ENCODE measurements at places on chromosomes 16 and 17.
A peak's percentile ranks its signal among the peaks of the same experiment; 100 is the strongest.

- no peak for DNase-seq
Measured at GRCh38 chr16:15790458-15790857, 66.4 kb downstream of the MYH11 start.

DNA sequence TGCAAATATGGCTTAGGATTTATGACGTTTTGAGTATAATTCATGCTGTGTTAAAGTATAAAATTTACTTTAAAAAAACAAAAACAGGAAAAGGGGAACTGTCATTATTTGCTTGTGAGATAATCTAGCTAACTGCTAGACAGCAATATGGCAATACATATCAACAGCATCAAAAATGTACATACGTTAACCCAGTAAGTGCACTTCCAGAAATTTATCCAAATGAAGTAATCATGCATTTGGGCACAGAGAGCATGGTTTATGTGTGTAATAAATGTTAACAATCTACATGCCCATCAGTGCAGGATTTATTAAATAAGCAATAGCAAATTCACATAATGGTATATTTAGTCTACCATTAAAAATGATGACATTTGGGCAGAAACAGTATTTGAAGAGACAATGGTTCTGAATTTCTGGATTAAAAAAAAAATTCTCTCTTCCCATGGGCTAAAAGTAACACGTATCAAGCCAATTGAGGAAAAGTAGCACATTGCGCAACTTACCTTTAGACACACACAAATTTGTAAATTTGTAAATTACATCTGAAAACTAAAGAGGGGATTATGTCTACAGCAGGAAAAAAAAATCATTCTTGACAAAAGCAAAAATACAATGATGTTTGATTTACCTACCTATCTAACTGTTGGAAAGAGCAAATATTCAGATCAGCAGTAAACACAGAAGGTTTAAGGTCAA, 80.2 kb downstream of the CACNG1 start:
- no peak for DNase-seq

- no peak for DNase-seq
Measured at GRCh38 chr17:8985054-8985701, 19.7 kb upstream of the PIK3R5 start.

GRCh38 chr17:683040-683439, 31.6 kb downstream of the VPS53 start:
- no peak for DNase-seq

GRCh38 chr17:74527756-74528155, 3.5 kb downstream of the CD300LB start:
- no peak for DNase-seq

- peak; percentile 100 for DNase-seq
Measured at GRCh38 chr17:43125133-43125966, at the start of gene BRCA1. Gene BRCA1 (minus strand): TSS chr17:43125364. CDS start chr17:43124096, 1,268 bp downstream.

DNA sequence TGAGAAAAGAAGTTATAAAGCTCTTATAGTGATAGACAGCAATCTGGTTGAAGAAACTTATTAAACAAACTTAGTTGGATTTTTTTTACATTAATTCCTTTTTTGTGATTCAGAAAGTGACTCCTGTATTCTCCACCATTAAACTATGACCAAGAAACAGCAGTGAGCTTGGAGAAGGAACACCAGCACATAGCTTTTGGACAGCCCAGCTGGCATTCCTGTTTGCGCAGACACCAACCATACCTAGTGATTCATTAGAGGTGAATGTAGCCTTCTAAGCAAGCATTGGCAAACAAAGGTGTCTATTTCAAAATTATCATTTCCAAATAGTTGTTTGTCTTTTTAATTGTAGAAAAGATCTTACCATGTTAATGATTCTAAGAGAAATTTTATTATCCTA, 94.4 kb downstream of the STXBP4 start:
- DNase-seq: no peak

- DNase-seq: no peak
Measured at GRCh38 chr17:78146471-78146869, 285 bp downstream of the C17orf99 start.

- DNase-seq: no peak
Measured at GRCh38 chr17:77454242-77455095, 313.7 kb downstream of the SEC14L1 start.

DNA sequence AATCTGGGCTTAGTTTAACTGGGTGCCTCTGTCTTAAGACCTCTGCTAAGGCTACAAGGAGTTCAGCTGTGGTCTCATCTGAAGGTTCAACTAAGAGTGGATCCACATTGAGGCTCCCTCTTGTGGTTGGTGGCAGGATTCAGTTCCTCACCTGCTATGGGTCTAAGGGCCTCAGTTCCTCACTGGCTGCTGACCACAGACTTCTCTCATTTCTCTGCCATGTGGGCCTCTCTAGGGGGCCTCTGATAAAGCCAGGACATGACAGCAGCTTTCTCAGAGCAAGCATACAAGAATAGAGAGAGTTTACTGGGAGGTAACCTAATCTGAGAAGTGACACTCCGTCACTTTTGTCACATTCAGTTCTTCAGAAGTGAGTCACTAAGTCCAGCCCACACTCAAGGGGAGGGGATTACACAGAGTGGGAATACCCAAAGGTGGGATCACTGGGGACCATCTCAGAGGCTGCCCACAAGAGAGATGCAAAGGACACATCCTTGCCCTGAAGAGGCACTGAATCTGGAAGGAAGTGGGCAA, 19.2 kb upstream of the ABAT start:
- DNase-seq: no peak
